ENCODE measurements at places on chromosomes 12 and 14. TPM values are rescaled to one million over a fixed set of nuclear protein-coding genes. Genes with fewer than 3 reads are reported as not detected.

The MYH7 gene
- not detected for total RNA-seq

The LRP1 gene
- 57.0 TPM for total RNA-seq

GRCh38 chr12:41777064-41777790, 367.4 kb downstream of the GXYLT1 start:
- DNase-seq: no peak

DNA sequence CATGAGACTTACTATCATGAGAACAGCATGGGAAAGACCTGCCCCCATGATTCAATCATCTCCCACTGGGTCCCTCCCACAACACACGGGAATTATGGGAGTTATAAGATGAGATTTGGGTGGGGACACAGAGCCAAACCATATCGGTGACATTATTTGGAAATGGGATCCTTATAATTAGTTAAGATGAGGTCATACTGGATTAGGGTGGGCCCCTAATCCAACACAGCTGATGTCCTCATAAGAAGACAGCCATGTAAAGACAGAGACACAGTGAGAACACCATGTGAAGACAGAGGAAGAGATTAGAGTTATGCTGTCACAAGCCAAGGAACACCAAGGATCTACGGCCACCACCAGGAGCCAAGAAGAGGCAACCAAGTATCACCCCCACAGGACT, 161.7 kb downstream of the SPTSSA start:
- DNase-seq: no peak

The RNU4-1 gene
- 2,598 TPM for total RNA-seq

All from mammary epithelial cell (primary cell).